T-helper 1 cell (primary cell): ENCODE measurements at places on chromosomes 11 and 22.

DNA sequence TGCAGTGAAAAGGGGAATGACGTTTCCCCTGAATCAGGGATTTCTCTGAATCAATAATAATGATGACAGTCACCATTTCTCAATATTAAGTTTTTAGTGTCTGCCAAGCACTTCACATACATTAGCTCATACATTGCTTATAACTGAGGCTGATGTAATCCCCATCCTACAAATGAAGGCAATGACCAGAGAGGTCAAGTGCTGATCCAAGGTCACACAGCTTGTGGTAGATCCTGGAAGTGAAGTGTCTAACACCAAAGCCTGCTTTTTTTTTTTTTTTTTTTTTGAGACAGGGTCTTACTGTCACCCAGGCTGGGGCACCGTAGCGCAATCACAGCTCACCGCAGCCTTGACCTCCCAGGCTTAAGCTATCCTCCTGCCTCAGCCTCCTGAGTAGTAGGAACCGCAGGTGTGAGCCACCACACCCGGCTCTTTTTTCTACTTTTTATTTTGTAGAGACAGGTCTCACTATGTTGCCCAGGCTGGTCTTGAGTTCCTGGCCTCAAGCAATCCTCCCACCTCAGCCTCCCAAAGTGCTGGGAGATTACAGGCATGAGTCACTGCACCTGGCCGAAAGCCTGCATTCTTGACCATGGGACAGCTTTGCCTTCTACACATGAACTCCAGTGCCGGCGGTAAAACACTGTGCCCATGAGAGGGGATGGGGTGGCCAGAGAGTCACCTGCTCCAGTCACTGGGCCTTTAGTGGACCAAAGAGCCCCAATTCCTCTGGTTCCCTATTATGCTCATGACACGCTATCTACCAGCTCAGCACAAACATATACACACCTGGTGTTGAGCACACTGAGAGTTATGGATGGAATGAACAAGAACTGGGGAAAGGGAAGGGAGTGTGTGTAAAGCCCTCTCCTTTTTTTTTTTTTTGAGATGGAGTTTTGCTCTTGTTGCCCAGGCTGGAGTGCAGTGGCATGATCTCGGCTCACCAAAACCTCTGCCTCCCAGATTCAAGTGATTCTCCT is 17.4 kb downstream of the ARHGAP1 start:
- DNase-seq, result no peak

- no peak for DNase-seq
These were observed 691 bp downstream of the CEP295 start for GRCh38 chr11:93662175-93662570.

DNA sequence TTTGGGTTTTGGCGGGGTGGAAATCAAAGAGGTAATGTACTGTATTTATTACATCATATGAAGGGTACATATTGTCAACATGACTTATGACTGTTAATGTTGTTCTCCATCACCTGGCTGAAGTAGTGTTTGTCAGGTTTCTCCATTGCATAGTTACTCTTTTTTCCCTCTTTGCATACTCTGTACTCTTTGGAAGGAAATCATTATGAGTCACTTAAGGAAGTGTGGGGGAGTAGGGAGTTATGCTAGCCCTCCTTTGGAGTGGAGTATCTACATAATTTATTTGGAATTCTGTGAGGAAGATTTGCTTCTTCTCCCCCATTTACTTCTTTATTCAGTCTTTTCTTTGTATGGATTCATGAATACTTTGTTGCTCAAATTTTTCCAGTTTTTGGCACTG is 3.6 kb upstream of the PGR start:
- DNase-seq, result no peak

DNA sequence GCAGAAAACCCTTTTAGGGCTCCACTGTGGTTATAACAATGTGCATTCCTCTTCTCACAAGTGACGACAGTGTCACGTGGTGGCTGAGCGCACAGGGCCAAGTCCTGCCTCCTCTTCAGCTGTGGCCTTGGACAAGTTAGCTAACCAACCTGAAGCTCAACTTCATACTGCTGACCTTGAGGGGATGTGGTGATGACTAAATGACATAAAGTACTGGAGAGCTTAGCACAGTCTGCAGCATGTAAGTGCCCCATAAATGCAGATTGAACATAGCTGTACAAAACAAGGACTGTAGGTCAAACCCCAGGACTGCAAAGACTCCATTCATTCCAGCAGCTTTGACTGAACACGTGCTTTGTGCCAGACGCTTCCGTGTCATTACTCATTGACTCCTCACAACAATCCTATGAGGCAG is 20.1 kb upstream of the MRGPRX2 start:
- DNase-seq, result no peak

GRCh38 chr11:92955860-92956259 is 13.6 kb upstream of the MTNR1B start:
- DNase-seq, result no peak

- DNase-seq, result no peak
These were observed 22.5 kb downstream of the VSIG10L2 start for GRCh38 chr11:125968354-125968753.

DNA sequence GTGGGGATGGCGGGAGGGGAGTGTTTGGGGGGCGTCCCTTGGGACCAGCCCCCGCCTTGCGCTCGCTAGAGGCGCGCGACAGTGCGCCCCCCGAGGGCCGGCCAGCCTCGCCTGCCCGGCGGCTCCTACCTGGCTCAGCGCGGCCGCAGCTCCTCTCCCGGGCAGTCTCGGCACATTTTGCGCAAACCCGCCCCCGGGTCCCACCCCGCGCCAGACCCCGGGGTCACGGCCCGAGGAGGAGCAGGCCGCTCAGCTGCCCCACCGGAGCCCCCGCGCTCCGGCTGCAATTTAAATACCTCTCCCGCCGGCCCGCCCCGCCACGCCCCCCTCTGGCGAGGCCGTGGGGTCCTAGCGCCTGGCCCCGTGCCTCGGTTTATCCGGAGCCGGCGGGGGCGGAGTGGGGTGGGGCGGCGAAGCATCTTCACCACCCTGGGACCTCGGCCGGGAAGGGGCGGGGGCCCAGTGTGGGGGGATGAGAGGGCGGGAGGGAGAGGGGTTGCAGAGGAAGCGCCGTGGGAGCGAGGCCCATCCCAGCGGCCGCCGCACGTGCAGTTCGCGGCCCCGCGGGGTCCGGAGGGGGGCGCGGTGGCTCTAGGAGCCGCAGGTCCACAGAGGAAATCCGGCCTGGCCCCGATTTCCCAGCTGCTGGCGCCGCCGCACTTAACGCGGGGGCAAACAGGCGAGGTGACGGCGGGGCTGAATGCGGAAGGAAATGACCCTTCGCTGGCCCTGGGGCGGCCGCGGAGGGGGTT is at the start of gene LRRC32:
Gene LRRC32 (minus strand): TSS at position 263 of the 752 bp plus-strand sequence. CDS start 4,793 bp downstream, outside the sequence.
- DNase-seq, result no peak

- DNase-seq, result no peak
These were observed 33.0 kb downstream of the PRR5L start for GRCh38 chr11:36328966-36329673.

GRCh38 chr22:45000330-45000729 is 9.5 kb downstream of the PHF21B start:
- DNase-seq, result no peak

- DNase-seq, result no peak
These were observed 4.0 kb downstream of the ANKRD13D start for GRCh38 chr11:67293090-67293489.

GRCh38 chr11:112605093-112605666 is 344.5 kb upstream of the PLET1 start:
- no peak for DNase-seq

GRCh38 chr11:43567396-43567975 is 113.1 kb upstream of the HSD17B12 start:
- no peak for DNase-seq

GRCh38 chr11:9574622-9575259 is 1.3 kb downstream of the WEE1 start:
- DNase-seq, result no peak

- no peak for DNase-seq
These were observed 117.4 kb upstream of the B3GAT1 start for GRCh38 chr11:134529212-134530096.

DNA sequence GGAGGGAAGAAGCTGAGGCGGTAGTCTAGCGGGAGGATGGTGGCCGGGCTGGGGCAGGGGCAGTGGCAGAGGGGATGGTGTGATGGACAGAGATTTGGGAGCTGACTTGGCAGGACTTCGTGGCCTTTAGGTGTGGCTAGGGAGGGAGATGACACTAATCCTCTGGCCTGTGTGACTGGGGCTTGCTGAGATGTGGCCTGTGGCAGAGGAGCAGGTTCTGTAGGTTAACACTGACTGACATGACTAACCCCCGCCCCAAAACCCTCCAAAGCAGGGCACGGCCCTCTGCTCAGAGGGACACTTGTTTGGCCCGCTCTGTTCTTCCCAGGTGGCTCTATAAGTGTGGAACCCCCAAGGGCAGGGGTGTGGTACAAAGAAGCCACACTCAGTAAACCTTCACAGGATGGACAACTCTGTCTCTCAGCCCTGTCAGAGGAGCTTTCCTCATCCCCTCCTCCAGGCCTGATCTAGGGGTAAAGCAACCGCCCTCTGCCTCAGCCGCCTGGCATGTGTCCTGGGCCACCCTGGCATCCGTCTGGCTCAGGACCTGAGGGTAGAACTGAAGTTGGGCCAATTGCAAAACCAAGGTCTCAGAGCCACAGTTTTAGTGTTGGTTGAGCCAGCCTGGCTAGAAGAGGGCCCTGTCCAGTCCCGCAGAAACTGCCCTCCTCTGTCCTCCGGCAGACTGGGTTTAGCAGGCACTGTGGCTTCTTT is 15.6 kb downstream of the TOM1 start:
- DNase-seq, result no peak

- no peak for DNase-seq
These were observed 18.1 kb upstream of the LUZP2 start for GRCh38 chr11:24478718-24479117.

DNA sequence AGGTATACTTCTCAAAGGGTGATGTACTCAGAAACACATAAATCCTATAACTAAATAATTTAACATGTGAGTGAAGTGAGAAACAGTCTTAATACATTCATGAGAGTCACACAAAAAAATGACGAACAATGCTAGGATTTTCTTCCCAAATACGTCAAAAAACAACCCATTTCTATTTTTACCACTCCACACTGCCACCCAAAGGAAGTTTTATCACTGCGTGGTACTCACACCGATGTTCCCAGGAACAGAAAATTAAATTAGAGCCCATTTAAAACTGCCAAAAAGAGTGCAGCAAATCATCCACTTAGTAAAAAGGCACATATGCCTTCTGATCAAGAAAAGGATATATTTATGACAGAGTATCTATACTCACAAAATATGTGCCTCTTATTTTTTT is 710.9 kb upstream of the FAT3 start:
- no peak for DNase-seq

- no peak for DNase-seq
These were observed 17.4 kb downstream of the AMOTL1 start for GRCh38 chr11:94785509-94785908.

DNA sequence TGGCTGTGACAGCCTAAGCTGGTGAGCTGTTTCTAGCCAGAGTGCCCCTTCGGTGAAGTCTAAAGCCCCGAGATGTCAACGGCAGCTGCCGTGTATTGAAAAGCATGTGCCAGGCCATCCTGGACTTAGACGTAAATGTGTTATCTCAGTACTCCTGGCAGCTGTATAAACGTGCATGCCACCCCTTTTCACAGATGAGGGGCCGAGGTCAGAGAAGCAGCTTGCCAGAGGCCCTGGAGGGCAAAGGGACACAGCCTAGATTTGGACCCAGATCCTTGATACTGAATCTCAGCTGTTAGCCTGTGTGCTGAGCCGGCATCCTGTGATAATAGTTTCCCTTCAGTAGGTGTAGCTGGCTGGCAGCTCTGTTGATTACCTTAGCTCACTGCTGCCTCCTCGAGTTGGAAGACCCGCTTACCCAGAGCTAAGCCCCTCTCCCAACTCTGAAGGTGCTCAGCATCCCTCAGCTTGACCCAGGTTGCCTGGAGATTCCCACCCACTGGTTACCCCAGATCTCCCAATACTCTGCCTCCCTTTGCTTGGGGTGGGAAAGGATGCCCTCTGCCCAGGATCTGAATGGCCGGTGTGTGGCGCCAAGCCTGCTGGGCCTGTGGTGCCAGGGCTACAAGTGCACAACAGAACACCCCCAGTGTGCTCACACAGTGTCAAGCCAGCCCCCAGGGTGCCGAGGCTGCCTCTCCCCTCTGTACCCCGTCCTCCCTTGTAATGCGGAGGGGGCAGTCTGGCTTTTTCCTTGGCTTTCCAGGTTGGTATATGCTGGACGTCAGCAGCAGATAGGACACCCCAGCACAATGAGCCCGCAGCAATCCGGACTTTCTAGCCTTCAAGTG is 59.8 kb upstream of the WNT7B start:
- peak; percentile 57 for DNase-seq

DNA sequence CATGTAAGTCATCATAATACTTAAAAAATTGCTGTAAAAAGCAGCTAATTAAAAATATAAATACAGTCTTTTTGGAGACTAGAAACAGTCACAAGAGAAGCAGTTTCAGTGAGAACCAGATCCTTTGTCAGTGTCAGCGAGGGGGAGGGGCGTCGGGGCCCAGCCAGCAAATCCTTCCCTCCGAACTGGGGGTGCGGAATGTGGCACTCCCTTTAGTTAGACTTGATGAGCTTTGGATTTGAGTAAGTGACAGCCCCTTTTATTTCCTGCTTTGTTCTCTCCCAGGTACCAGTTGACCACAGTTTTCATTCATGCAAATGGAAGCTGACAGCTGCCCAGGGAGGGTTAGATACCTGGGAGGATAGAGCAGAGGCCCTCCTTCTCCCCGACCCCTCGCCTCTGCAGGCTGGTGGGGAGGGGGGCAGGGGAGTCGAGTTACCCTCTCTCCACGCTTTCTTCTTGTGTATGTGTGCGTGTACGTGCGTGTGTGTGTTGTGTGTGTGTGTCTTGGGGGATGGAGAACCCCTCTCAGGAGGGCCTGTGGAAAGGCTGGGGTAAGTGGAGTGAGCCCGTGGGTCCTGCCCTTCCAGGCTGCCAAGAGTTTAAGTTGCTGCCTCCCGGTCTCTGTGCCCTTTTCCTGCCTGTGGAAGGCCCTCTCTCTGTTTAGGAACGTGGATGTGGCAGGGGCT is 38.3 kb downstream of the PTPRJ start:
- DNase-seq, result no peak

- no peak for DNase-seq
These were observed 59.0 kb downstream of the PPP2R1B start for GRCh38 chr11:111707039-111707690.

- peak; percentile 96 for DNase-seq
These were observed at the start of the genes HPS4 and SRRD for GRCh38 chr22:26483439-26484359. Gene HPS4 (minus strand): TSS chr22:26483783. CDS start chr22:26481762, 2,021 bp downstream. Gene SRRD (plus strand): TSS chr22:26483877. CDS start chr22:26483891, 14 bp downstream.

DNA sequence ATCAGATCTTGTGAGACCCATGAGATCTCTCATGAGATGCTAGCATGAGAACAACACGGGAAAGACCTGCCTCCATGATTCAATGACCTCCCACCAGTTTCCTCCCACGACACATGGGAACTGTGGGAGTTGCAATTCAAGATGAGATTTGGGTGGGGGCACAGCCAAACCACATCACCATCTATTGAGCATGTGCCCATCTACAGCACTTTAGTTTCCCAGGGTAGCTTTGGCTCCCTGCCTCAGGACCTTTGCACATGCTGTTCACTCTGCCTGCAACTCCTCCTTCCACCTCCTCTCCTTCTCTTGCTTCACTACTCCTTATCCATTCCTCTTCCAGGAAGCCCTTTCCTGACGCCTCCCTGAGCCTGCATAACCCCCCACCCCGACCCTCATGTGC is 17.2 kb downstream of the GRIK4 start:
- no peak for DNase-seq

- DNase-seq, result no peak
These were observed 35.0 kb upstream of the MOB2 start for GRCh38 chr11:1521382-1522080.
